ENCODE measurements at places on chromosomes 13 and 19. TPM values are rescaled to one million over a fixed set of nuclear protein-coding genes. Genes with fewer than 3 reads are reported as not detected.

DNA sequence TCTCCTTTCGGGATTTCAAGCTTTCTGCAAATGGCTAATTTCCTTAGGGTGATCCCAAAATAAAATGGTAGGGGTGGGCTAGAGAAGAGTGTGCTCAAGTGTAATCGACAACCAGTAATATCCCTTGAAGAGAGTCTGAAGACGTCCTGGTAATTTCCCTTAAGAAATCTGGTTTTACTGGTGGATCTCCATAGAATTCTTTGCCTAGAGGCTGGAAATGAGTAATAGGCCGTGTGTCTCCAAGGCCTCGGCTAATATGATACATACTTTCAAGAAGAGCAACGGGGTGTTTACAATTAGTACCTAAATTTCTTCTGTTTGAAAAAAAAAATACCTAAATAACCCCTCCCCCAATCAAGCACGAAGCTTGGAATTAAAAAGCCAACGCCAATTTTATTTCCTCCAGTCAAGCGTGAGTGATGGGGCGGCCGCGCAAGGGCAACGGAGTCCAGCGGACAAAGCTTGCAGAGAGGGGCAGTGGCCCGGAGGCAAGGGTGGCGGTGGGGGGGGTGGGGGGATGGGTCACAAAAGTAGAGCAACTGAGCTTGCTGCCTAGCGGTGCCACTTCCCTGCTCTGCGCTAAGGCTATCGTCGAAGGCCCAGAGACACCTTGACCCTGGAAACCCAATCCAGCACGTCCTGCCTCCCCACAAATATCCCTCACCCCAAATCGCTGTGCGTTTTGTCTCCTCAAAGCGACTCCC is 7.8 kb downstream of the SOX21 start:
- H3K36me3 ChIP-seq, result no peaks in the 10 kb centered on the region
- H3K27me3 ChIP-seq, result peaks cover 90% of the 10 kb centered on the region
- H3K27ac ChIP-seq, result no peak overlapping the region
- no peak overlapping the region for H3K4me3 ChIP-seq
- H3K4me1 ChIP-seq, result peaks cover 16% of the 10 kb centered on the region
- DNase-seq, result no peak

GRCh38 chr13:94984958-94985357 is 272.6 kb upstream of the SOX21 start:
- H3K27ac ChIP-seq, result no peak overlapping the region
- DNase-seq, result no peak

GRCh38 chr19:33665776-33666595 is 44.2 kb downstream of the CHST8 start:
- DNase-seq, result no peak
- H3K36me3 ChIP-seq, result no peaks in the 10 kb centered on the region
- H3K27ac ChIP-seq, result no peak overlapping the region
- no peak overlapping the region for H3K4me3 ChIP-seq
- no peaks in the 10 kb centered on the region for H3K27me3 ChIP-seq

Gene ATXN8OS
- not detected for total RNA-seq

Gene PRR12
- 21.0 TPM for total RNA-seq

Gene COX6B2
- 0.14 TPM for total RNA-seq

Gene FCHO1
- total RNA-seq, result 50.5 TPM

All from activated CD4-positive, alpha-beta T cell treated with anti-CD3 and anti-CD28 coated beads for 36 hours (primary cell).